ENCODE measurements at places on chromosomes 3 and 15. TPM values are rescaled to one million over a fixed set of nuclear protein-coding genes. Genes with fewer than 3 reads are reported as not detected.

The DBR1 gene
- total RNA-seq = 30.8 TPM

The VEPH1 gene
- 26.0 TPM for total RNA-seq

The CCDC174 gene
- 21.1 TPM for total RNA-seq

The GPR87 gene
- 1.2 TPM for total RNA-seq

The CNTN3 gene
- total RNA-seq = not detected

The LMAN1L gene
- 1.1 TPM for total RNA-seq

The FBXW12 gene
- not detected for total RNA-seq

DNA sequence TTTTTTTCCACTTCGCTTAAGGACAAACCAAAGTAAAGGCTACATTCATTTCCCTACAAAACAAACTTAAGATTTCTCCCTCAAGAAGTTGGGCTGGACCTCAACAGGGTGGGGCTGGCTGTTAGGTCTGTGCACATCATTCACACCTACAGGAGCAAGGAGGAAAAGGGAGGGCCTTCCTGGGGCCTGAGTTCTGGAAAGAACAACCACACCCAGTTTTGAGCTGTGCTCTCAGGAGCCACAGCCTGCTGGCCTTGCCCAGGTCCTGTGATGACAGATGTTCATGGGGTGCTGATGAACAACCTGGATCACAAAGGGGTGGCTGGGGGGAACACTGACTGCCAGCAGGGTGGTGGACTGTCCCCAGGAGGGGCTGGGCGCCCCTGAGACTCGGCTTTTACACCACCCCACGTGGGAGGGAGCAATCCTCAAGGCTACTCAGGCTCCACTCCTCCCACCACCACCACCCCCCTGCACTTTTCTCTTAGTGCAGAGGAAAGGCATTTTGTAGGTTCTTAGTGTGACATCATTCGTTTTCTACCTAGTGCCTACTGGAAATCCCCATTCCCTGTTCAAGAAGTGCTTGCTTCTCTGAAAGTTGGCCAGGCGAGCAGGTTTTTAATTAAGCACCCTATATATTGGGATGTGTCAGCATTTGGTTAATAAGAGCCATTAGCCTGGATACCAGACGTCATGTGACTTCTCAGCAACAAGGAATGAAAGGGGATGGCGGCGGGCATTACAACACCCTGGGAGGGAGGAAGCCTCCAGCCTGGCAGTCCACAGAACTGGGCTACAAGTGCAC is 35.7 kb downstream of the CCNB2 start:
- H3K27me3 ChIP-seq = no peaks in the 10 kb centered on the region
- H3K4me3 ChIP-seq = no peak overlapping the region
- peak overlapping the region; percentile 18 for H3K27ac ChIP-seq
- H3K4me1 ChIP-seq = no peaks in the 10 kb centered on the region
- peaks cover 88% of the 10 kb centered on the region for H3K36me3 ChIP-seq

GRCh38 chr3:50231581-50231980 is 4.4 kb upstream of the GNAI2 start:
- no peak overlapping the region for H3K4me3 ChIP-seq
- no peak for DNase-seq
- H3K36me3 ChIP-seq = peaks cover 46% of the 10 kb centered on the region
- no peak overlapping the region for H3K27ac ChIP-seq

- H3K4me3 ChIP-seq = no peak overlapping the region
- H3K27ac ChIP-seq = no peak overlapping the region
- peaks cover 91% of the 10 kb centered on the region for H3K36me3 ChIP-seq
- H3K27me3 ChIP-seq = no peaks in the 10 kb centered on the region
Observed at GRCh38 chr15:92891533-92892200, 8.5 kb upstream of the CHD2 start.

GRCh38 chr3:70994644-70995043 is 588.9 kb downstream of the FOXP1 start:
- H3K4me3 ChIP-seq = no peak overlapping the region
- no peaks in the 10 kb centered on the region for H3K27me3 ChIP-seq
- peaks cover 16% of the 10 kb centered on the region for H3K4me1 ChIP-seq
- no peak for DNase-seq
- H3K27ac ChIP-seq = no peak overlapping the region
- H3K36me3 ChIP-seq = no peaks in the 10 kb centered on the region

DNA sequence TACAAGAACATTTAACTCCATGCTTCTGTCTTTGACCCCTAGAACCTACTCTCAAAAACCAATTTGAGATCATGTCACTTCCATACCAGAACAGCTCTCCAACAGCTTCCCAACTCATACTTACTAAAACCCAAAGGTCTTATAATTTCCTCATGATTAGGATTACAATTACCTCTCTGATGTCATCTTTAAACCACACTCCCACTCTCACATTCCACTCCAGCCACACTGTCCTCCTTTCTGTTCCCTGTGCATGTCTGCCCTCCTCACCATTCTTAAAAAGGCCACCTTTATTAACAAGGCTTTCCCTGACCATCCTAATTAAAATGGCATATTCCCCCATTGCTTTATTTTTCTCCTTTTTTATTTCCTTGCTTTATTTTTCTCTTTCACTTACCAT is 18.9 kb downstream of the PHC3 start:
- peaks cover 33% of the 10 kb centered on the region for H3K36me3 ChIP-seq
- no peak overlapping the region for H3K4me3 ChIP-seq
- no peaks in the 10 kb centered on the region for H3K27me3 ChIP-seq
- H3K27ac ChIP-seq = no peak overlapping the region
- H3K4me1 ChIP-seq = peaks cover 20% of the 10 kb centered on the region

DNA sequence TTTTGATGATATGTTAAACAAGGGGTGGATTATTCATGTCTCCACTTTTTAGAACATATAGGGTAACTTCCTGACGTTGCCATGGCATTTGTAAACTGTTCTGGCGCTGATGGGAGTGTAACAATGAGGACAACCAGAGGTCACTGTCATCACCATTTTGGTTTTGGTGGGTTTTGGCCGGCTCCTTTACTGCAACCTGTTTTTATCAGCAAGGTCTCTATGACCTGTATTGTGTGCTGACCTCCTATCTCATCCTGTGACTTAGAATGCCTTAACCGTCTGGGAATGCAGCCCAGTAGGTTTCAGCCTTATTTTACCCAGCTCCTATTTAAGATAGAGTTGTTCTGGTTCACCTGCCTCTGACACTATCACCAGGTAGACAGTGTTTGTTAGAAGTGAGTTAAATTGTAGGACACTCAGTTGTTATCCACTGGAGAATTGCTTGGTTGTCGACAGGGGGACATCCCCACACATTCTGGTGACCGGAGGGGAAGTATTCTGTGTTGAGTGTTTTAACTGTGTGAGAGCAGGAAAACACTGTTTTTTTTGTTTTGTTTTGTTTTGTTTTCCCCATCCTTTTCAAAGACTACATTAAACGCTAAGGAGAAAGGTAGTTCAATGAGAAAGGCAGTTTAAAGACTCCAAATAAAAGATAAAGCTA is 36.9 kb upstream of the SKIL start:
- H3K4me3 ChIP-seq = peak overlapping the region; percentile 41
- peak; percentile 55 for DNase-seq
- peak overlapping the region; percentile 89 for H3K27ac ChIP-seq
- H3K27me3 ChIP-seq = no peaks in the 10 kb centered on the region

- H3K4me3 ChIP-seq = no peak overlapping the region
- DNase-seq = no peak
- H3K27me3 ChIP-seq = no peaks in the 10 kb centered on the region
Observed at GRCh38 chr15:36671017-36671416, 91.6 kb downstream of the CDIN1 start.

DNA sequence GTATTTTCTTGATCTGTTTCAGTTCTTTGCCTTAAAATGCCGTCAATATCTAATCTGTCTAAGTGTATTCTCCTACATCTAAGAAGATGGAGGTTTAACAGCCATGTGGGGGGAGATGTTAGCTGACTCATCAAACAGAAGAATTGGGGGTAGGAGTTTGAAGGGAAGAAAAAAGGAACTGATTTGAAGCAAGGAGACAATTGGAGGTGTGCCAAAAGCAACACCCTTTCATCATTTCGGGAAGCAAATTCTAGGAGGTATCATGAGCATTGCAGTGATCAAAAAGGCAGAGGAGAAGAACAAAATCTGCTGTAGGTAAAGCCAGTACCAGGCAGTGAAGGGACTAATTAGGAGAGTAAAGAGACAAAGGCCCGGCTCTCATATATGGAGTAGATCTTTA is 337.3 kb upstream of the TBC1D5 start:
- H3K4me3 ChIP-seq = no peak overlapping the region
- H3K27ac ChIP-seq = no peak overlapping the region
- H3K27me3 ChIP-seq = no peaks in the 10 kb centered on the region
- DNase-seq = no peak
- no peaks in the 10 kb centered on the region for H3K36me3 ChIP-seq

DNA sequence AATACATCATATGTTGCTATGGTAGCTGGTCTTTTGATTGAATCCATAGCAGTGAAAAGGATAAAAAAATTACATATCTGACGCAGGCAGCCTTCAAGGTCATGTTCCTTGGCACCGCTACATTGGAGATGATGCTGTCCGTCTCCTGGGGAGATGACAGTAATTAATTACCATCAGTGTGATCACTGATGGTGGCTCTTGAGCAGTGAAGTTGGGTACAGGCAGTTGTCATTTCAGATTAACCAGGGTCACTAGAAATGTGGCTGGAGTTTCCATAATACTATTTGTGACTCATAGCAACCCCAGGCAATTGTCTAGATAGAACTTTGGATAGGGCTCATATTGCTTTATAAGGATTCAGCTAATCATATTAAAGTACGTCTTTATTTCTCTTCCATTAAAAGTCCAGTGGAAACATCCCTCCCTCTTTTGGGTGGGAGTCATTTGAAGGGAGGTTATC is 136.3 kb downstream of the THSD4 start:
- H3K4me3 ChIP-seq = no peak overlapping the region
- H3K4me1 ChIP-seq = peaks cover 36% of the 10 kb centered on the region
- peak overlapping the region; percentile 78 for H3K27ac ChIP-seq

- H3K4me1 ChIP-seq = peaks cover 8% of the 10 kb centered on the region
- H3K27me3 ChIP-seq = no peaks in the 10 kb centered on the region
- peaks cover 9% of the 10 kb centered on the region for H3K36me3 ChIP-seq
- no peak for DNase-seq
- H3K27ac ChIP-seq = no peak overlapping the region
Observed at GRCh38 chr15:39979606-39980005, 45.7 kb downstream of the EIF2AK4 start.

GRCh38 chr15:52164631-52165265 is 26.4 kb downstream of the GNB5 start:
- DNase-seq = no peak
- H3K36me3 ChIP-seq = no peaks in the 10 kb centered on the region
- H3K4me1 ChIP-seq = peaks cover 24% of the 10 kb centered on the region
- no peak overlapping the region for H3K4me3 ChIP-seq
- H3K27me3 ChIP-seq = no peaks in the 10 kb centered on the region

DNA sequence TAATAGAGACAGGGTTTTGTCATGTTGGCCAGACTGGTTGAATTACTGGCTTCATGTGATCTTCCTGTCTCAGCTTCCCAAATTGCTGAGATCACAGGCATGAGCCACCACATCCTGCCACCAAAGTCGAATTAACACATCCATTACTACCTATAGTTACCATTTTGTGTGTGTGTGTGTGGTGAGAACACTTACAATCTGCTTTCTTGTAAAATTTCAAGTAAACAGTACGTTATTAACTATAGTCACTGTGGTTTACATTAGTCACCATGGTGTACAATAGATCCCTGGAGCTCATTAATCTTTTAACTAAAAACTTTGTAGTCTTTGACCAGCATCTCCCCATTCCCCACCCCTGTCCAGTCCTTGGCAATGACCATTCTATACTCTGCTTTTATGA is 270.0 kb downstream of the NAALADL2 start:
- no peak for DNase-seq
- no peaks in the 10 kb centered on the region for H3K27me3 ChIP-seq
- H3K4me3 ChIP-seq = no peak overlapping the region
- no peak overlapping the region for H3K27ac ChIP-seq
- H3K4me1 ChIP-seq = no peaks in the 10 kb centered on the region
- H3K36me3 ChIP-seq = no peaks in the 10 kb centered on the region

DNA sequence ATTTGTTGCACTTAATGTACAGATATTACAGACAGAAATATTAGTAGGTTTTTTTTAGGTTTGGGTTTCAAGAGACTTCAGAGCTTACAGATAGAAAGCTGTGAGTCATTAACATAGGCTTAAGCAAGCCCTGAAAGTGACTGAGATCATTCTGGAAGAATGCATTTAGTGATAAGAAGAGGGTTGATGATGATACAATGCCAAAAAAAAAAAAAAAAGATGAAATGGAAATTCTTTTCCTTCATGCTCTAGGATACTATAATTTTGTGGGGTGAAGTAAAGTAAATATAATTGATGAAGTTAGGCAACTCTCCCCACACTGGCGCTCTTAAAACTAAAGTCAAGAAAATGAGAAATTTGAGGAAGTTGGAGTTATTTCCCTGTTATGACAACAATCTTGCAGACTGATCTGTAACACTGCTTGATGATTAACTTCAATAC is 169.4 kb upstream of the ZNF385D start:
- no peak overlapping the region for H3K4me3 ChIP-seq
- H3K4me1 ChIP-seq = no peaks in the 10 kb centered on the region
- H3K36me3 ChIP-seq = no peaks in the 10 kb centered on the region
- no peak overlapping the region for H3K27ac ChIP-seq
- DNase-seq = no peak

DNA sequence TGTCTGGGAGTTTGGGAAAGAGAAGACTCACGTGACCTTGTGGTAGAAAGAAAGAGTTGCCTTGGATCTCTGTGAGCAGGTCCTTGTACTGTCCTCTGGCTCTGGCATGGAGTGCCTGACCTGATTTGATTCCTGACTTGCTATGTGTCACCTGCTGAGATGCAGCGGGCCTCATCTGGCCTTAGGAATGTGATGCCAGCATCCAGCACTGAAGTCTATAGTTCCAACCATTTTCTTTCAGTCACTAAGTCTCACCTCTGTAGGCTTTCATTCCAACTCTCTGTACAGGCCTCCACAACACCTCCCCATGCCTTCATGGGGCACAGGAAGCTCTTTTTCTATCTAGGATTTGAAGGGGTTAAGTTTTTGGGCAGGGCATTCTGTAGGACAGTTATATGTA is 12.1 kb upstream of the OXSR1 start:
- no peak overlapping the region for H3K4me3 ChIP-seq
- peaks cover 30% of the 10 kb centered on the region for H3K4me1 ChIP-seq

- H3K36me3 ChIP-seq = no peaks in the 10 kb centered on the region
- no peak overlapping the region for H3K27ac ChIP-seq
- no peak overlapping the region for H3K4me3 ChIP-seq
- no peak for DNase-seq
- H3K4me1 ChIP-seq = peaks cover 16% of the 10 kb centered on the region
Observed at GRCh38 chr3:112856537-112856936, 9.9 kb upstream of the CD200R1L start.

DNA sequence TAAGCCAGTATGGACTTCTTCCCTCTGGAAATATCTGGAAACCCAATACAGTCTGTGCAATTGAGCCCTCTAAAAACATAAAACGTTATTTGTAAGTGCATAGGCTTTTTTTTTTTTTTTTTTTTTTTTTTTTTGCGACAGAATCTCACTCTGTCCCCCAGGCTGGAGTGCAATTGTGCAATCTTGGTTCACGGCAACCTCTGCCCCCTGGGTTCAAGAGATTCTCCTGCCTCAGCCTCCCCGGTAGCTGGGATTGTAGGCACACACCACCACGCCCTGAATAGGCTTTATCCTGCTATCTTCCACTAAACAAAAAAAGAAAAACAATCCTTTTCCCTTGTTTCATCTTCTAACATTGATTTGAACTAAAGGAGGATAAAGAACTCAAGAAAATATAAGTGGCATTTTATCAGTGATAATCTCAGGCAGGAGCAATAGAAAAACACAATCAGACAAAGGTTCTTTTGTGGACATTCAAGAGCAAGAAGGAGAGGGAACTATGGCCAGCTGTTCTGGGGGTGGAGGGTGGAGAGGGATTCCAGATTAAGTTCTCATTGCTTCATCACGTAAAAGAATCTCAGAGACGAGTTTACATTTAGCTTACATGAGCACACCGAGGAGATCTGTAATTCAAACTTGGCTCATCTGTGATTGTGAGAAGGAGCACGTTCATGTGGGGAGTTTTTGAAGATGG is 68.6 kb downstream of the ITGB5 start:
- DNase-seq = no peak
- H3K27ac ChIP-seq = no peak overlapping the region
- H3K4me3 ChIP-seq = no peak overlapping the region
- H3K4me1 ChIP-seq = peaks cover 55% of the 10 kb centered on the region
- H3K36me3 ChIP-seq = peaks cover 42% of the 10 kb centered on the region
